ENCODE measurements at places on chromosomes 5 and 9.
A peak's percentile ranks its signal among the peaks of the same experiment; 100 is the strongest.

DNA sequence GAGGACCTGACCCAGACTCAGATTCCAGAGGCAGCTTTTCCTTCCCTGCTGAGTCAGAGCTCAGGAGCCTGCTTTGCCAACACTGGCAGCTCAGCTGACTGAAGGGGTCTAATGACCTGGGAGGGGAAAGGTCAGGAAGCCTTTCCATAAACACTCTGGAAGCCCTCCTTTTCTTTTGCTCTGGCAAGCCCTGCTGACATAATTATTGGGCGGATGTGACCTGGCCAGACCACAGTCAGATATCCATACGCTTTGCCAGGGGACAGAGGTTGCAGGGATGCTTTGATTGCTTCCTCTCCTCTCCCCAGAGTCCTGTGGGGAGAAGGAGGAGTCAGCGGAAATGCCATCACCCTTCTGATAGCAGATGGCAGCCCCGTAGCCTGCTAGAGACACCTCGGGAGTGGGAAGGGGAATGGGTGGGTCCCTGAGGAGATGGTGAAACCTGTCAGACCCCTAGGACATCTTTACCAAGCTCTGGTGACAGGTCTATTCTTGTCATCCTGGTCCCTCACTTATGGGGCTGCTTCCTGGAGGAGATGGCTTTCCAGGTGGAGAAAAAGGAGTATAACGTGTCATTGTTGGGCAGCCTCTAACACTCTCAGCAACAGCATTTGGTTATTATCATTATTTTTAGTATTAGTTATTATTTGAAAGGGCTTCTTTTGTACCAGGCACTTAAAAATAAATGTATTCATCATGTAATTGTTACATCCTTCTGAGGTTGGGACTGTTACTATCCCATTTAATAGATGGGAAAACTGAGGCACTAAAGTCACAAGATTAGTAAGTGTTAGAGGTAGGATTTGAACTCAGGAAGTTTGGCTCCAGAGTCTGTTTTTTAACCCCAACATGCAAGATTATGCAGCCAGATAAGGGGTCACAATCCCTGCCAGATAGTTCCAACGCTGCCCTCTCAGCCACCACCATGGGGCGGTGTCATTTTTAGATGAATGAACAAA is 11.6 kb downstream of the COL27A1 start:
- no peak for DNase-seq

DNA sequence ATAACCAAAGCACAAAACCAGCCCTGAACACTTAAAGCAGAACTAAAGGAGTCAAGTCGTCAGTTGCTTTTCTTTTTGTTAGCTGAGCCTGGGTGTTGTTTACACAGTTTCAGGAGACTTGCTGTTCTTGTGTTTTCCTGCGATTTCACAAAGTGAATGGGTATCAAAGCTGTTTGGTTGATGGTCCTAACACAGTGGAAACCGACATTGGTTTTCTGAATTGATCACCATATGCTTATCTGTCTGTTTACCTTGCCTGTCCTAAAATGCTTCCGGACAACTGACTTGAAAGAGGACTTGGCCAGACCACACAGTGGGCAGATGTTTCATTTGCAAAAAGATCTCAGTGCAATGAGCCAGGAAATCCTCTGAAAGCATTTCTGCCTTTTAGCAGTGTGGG is 676.4 kb downstream of the PRELID2 start:
- DNase-seq, result no peak

DNA sequence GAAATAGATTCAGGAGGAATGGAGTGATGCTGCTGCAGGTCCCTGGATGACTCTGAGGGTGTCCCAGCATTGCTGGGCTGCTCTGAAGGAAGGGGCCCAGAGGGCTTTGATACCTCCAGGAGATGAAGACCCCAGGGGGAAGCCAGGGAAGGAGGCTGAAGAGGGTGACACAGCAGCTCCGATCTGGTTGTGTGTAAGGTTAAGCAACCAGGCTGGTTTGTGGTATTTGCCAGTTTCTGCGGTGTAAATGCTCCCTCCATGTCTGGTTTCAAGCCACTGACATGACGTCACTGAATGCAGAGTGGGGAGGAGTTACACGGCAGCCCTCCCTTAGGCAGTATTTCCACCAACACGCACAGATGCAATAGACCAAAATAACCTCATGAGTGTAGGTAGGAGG is 40.0 kb upstream of the ORM1 start:
- no peak for DNase-seq

DNA sequence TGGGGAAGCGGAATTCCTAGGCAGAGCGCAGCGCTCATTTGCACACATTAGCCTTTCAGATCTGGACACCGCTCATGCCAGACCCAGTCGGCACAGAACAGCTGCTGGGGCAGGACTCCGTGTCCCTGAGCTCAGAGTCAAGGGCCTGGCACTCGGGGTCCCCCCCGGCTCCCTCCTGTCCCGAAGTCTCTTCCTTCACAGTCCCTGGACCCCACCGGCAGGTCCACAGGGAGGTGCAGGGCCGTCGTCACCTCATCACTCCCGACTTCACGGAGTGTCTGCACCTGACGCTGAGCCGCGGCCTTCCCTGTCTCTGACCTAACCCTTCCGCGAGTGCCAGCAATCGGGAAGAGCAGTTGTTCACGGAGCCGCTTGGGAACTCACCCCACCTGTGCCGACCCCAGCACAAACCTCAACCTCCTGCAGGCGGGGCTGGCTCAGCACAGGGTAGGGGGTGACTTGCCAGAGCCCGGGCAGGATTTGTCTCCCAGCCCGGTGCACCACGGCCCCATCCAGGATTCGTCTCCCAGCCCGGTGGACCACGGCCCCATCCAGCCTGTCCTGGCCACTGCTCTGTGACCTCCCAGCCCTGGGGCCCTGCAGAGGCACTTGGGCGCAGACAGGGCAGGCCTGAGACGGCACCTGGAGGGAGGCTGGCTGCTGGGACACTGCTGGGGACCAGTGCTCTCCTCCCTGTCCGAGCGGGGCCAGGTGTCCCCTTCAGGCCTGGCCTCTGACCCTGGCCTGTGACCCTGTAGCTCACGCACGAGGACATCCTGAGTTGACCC is 9.9 kb upstream of the SLC9A3 start:
- DNase-seq, result no peak

- DNase-seq, result no peak
Observed at GRCh38 chr5:114060866-114061265, 301.0 kb upstream of the KCNN2 start.

DNA sequence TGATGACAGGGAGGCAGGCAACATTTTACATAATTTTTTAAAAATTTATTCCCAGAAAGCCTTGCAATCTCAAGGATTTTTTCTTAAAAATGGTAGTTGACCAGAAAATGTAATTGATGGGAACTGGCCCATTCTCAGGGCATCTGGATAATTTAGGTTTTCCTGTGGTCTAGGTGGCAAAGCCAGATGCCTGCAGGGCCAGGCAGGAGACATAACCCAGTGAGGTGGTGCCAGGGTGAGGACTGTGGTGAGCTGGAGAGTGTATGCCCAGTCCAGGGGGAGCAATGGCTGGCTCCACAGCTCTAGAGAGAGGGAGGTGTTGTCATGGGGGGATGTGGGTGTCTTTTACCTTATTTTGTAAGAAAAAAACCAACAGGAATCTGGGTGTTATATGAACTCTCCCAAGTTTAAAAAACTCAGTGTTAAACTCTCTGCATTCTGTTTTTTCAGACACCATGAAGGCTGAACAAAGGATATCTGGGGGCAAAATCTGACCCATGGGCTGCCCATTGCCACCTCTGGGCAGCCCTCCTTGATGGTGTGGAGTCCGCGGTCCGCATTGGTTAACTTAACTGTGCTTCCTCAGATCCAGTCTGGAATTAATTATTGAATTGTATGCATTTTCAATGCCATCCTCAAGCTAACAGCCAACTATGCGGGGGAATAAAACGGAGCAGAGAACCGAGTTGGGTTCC is 43.9 kb downstream of the BOD1 start:
- no peak for DNase-seq

DNA sequence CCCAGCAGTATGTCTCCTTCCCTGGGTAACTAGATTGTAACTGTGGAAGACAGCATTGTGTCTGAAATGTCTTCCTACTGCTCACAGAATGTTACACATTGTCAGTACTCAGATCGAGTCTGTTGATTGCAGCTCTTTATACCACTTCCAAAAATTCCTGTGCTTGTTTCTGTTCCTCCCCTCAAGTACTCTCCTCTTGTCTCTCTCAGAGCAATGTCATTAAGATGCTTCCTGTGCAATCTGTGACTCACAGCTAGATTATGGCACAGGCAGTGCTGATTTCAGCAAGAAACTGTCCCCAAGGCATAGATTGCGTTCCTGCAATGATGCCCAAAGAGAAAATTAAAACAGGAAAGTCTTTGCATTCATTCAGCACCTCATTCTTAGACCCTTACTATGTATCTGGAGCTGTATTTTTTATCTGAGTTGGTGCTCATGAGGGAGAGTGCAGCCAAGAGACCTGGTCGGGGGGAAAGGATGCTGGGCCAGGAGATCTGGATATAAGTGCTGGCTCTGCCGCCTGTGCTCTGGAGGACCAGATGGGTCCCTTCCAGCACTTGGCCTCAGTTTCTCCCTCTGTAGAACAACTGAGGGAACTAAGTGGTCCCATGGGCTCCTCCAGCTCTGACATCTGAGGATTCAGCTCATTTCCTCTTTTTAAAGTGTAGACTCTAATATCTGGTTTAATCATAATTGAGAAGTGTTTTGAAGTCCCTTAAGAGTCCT is 40.8 kb upstream of the GNPDA1 start:
- DNase-seq, result no peak

DNA sequence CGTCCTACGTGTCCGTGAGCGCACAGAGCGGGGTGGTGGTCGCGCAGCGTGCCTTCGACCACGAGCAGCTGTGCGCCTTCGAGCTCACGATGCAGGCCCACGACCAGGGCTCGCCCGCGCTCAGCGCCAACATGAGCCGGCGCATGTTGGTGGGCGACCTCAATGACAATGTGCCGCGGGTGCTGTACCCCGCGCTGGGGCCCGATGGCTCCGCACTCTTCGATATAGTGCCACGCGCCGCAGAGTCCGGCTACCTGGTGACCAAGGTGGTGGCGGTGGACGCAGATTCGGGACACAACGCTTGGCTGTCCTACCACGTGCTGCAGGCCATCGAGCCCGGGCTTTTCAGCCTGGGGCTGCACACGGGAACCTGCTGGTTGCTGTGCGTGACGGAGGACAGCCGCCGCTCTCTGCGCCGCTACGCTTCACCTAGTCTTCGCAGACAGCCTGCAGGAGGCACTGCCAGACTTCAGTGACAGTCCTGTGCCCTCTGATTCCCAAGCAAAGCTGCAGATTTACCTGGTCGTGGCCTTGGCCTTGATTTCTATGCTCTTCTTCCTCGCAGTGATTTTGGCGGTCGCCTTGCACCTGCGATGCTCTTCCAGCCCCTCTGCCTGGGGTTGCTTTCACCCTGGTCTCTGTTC is 2.4 kb upstream of the PCDHGA12 start:
- DNase-seq, result no peak

DNA sequence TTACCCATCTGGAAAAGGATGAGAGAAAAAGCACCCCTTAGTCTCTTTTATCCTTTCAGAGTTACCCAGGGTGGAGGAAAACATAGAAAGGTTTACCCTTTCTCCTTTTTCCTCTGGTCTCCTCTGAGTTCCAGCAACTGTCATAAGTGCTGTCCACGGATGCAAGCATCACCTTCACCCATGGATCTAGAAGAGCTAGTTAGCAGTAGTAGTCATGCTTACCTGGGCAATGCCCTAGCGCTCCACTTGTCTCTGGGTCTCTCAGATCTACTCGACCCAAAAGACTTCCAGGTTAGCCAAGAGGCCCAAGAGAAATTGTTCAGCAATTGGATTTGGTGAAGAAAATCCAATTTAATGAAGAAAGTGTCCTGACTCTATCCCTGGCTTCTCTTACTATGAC is 656.2 kb upstream of the PTPRD start:
- DNase-seq, result no peak

- no peak for DNase-seq
Observed at GRCh38 chr5:139183502-139183901, 14.7 kb downstream of the SIL1 start.

DNA sequence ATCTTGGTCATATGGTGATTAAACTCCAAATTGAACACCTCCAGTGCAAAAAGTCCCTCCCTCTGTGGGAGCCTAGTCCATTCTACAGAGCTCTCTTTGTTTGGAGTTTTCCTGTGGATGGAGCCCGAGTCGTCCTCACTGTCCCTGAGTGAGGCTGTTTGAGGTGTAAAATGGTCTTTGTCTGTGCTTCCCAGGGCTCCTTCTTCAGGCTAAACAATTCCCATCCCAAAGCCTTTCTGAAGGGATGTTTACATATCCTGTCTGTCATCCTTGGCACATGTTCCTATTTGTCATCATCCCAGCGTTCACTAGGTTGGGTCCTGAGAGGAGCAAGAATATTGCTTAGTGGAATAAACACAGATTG is 68.9 kb downstream of the COL27A1 start:
- DNase-seq, result no peak

DNA sequence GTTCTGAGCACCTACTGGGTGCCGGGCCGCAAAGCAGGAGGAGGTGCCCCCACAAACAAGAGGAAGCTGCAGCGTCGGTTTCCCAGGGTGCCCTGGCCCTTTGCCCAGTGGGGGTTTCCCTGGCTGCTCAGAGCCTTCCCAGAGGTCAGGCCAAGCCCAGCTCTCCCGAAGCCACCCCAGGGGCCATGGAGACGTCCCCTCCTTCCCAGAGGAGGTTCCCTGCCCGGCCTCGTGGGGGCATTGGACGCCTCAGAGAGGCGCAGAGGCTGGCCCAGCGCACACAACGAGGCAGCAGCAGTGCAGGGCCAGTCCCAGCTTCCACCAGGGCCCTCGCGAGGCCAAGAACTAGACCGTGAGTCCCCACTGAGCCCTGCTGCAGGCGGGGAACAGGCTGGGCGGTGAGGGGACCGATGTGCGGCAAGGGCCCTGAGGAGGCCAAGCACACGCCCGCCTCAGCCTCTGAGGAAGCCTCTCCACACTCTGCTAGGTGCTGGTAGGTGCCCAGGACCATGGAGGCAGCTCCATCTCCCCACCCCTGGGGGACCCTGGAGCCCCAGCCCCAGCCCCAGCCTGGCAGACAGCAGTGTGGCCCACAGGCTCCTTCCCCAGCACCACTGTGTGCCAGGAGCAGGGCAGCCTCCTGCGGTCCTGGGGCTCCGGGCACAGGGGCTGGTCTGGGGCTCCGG is 7.0 kb downstream of the DIPK1B start:
- no peak for DNase-seq

GRCh38 chr5:142845402-142845921 is 75.3 kb downstream of the ARHGAP26 start:
- DNase-seq, result no peak

- peak; percentile 48 for DNase-seq
Observed at GRCh38 chr5:151115272-151115905, 34.6 kb upstream of the TNIP1 start.

DNA sequence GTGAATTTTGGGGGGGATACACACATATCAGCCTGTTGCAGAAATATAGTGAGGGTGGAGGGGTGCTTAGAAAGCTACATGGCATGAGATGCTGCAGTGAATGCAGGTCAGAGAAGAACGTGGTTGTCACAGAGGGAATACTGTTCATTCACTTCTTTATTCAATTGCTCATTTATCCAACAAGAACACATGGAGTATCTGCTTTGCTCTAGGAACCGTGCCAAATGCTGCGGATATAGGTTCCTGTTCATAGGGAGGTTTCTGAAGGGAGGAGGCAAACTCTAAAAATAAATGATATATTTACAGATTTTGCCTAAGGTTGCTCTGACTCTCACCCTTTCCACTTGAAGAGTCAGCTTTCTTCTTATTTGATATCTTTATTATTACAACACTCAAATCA is 444.3 kb upstream of the CLINT1 start:
- DNase-seq, result no peak

- no peak for DNase-seq
Observed at GRCh38 chr9:131736431-131736830, 3.4 kb downstream of the RAPGEF1 start.

GRCh38 chr9:97970165-97970564 is 13.0 kb upstream of the ANP32B start:
- no peak for DNase-seq
